Stimulated activated CD8-positive, alpha-beta memory T cell treated with anti-CD3 and anti-CD28 coated beads, Interleukin-2, amount 100 ng/mL, for 1 hour (primary cell): ENCODE measurements at places on chromosomes 3 and 15.

- no peak for DNase-seq
These were observed 225.8 kb upstream of the SLCO3A1 start for GRCh38 chr15:91627473-91628278.

- no peak for DNase-seq
These were observed 3.9 kb upstream of the IREB2 start for GRCh38 chr15:78434134-78434533.

GRCh38 chr15:78907577-78907976 is 34.9 kb downstream of the MORF4L1 start:
- no peak for DNase-seq

DNA sequence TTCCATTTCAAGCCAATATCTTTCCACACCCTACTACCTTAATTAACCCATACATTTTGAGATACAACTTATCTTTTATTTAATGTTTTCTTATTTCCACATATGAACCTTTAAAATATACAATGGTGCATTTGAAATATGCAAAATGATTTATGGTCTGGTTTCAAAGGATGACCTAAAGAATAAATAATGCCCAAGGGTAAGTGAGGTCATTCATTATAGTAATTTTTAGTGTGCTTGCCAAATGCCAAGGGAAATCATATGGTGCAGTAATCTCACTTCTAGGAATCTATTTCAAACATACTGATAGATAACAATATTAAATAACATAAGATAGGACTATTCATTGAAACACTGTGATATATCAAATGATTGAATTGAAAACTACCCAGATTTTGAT is 1055.4 kb downstream of the AGBL1 start:
- DNase-seq = no peak

GRCh38 chr3:29267226-29267625 is 13.6 kb upstream of the RBMS3 start:
- DNase-seq = no peak

- no peak for DNase-seq
These were observed 83.8 kb downstream of the PTPRG start for GRCh38 chr3:61645148-61645547.

DNA sequence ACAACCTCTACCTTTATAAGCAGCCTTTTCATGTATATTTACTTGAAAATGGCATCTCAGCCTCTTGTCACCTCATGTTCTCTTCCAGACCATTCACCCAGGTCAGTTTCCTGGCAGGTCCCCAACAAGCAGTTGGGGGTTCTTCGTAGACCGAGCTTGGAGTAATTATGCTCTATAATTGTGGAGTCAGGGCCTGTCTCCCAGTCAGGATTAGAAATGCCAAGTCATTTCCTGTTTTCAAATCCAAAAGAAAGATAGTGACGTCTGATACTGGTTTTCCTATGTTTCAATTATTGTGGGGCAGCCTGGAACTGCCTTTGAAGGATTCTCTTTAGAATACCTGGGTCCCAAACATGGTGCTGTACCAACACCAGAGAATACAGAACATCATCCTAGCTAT is 430.6 kb downstream of the MECOM start:
- no peak for DNase-seq

GRCh38 chr3:153373606-153374005 is 211.6 kb downstream of the RAP2B start:
- no peak for DNase-seq

DNA sequence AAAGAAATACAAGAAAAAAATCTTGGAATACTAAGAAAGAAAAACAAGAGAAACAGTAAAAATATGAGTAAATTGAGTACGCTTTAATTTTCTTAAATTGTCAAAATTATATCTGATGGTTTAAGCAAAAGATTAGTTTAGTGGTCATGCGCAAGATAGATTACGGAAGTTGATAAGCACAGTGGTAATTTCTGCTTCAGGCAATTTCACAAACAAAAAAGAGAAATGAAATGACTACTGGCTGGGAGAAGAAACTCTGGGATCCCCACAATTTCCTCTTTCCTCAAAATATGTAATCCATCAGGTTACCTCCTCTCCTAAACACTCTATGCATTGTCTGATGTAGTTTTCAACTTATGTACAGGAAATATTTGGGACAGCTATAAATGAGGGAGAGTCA is 9.0 kb downstream of the MYD88 start:
- DNase-seq = no peak
